Cortex of kidney (tissue), 1 donor: ENCODE measurements at places on chromosomes 13 and 19.

- DNase-seq, result no peak
Observed at GRCh38 chr19:1782521-1782920, 29.2 kb downstream of the ONECUT3 start.

DNA sequence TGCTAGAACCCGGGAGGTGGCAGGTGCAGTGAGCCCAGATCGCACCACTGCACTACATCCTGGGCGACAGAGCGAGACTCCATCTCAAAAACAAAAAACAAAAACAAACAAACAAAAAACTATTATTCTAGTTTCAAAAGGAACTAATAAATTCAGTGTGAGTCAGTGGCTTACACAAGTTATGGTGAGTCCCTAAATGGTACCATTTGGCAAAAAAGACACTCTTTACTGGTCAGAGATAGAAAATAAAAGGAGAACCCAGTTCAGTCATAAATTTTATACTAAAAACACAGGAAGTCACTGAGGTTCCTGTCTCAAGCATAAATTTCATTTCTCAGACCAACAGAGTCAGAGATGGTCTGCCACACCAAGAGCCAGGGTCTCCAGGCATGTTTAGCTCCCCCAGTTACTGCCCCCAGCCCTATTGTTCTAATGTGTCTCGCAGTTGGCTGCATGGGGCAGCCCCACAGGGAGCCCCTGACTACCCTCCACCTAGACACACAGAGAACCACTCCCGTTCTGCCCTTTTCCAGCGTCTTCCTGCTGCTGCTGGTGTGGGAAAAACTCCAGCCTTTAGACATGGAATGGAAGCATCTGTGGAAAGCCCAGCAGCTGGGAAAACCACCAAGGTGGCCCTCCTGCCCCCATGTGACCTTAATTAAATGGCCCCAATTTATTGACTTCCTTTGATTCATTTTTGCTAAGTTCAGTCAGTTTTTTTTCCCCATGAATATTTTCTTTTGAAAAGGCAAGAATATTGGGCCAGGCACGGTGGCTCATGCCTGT, 12.2 kb downstream of the THSD1 start:
- no peak for DNase-seq

DNA sequence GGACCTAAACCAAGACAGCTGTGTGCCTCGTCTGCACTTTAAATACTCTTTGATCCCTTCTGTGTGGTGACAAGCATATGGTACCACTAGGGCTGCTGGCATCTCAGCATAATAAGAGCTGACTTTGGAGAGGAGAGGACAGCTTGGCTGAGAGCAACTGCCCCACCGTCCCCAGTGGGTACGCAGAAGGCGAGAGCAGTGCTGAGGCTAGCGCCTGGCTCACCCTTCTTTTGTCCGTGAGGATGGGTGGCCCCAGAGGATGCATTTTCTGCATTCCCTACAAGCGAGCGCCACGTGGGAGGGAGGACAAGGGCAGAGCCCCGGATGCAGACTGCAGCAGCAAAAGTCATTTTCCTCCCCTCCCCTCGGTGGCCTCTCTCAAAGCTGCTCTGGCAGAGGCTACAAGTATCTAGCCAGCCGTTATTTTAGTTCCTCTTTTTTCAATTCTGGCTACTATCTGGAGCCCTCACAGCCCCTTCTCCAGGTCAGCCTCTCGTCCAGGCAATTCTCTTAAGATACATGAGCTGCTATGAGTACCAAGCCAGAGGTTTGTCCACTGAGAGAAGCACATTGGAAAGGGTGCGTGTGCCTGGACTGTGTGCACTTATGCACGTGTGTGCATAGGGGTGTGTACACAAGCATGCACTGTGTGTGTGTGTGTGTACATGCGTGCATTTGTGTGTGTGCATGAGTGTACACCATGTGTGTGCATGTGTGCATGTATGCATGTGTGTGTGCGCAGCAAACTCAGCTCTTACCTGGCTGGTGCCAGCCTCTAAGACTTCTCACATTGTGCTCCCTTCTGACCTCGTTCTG, 51.3 kb downstream of the RAB20 start:
- DNase-seq, result no peak

- DNase-seq, result no peak
Observed at GRCh38 chr13:105464249-105464648, 1071.2 kb downstream of the EFNB2 start.

- no peak for DNase-seq
Observed at GRCh38 chr19:48698046-48698445, 2.3 kb downstream of the FUT2 start.
